ENCODE measurements at places on chromosomes 5 and 9. TPM values are rescaled to one million over a fixed set of nuclear protein-coding genes. Genes with fewer than 3 reads are reported as not detected.
A peak's percentile ranks its signal among the peaks of the same experiment; 100 is the strongest.

DNA sequence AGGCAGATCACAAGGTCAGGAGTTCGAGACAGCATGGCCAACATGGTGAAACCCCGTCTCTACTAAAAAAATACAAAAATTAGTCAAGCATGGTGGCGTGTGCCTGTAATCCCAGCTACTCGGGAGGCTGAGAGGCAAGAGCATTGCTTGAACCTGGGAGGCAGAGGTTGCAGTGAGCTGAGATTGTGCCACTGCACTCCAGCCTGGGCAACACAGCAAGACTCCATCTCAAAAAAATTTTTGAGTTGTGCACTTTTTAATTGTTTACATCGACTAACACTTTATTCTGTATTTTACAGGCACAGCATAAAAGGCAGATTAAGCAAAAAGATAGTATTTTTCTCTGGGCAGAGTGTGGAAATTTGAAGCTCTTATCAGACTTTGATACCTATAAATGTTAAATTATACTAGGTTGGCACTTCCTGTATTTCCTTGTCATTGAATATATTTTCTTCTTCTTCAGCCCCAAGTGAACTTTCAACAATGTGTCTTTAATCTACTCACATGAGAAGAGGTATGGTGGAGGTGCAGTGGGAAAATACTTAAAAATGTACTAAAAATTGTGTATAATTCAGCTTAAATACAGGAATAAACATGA is 180.6 kb upstream of the ELL2 start:
- DNase-seq, result no peak

- DNase-seq, result no peak
Observed at GRCh38 chr5:19918780-19919179, 69.2 kb downstream of the CDH18 start.

Gene STPG3
- total RNA-seq, result not detected

- no peak for DNase-seq
Observed at GRCh38 chr5:53974021-53974420, 336.4 kb downstream of the ARL15 start.

Gene SHC3
- total RNA-seq, result 0.02 TPM

DNA sequence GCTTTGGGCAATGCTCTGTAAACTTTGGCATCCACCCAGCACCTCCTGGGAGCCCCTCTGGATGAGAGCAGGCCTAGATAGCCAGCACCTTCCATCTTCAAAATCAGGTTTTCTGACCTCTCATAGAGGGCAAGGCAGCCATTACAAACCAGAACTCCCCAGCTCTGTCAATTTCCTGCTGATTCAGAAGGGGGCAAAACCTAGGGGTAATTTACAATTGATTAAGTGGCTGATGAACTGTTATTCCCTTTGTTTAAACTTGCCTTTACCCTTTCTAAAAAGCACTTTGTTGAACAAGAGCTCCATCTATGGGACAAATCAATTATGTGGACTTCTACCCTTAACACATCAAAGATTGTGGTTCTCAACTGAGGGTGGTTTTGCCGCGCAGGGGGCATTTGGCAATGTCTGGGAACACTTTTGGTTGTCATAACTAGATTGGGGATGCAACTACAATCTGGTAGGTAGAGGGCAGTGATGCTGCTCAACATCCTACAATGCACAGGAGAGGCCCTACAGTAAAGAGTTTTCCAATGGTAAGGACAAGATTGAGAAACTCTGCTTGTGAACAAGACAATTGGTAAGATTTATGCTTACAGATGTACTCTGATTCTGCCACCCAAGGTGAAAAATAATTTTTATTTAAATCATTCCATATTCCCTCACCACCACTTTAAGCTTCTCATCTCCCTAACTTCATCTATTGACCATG is 184.1 kb downstream of the MARCHF11 start:
- DNase-seq, result peak; percentile 16

- peak; percentile 69 for DNase-seq
Observed at GRCh38 chr9:136902259-136902821, 16.0 kb downstream of the TRAF2 start.

Gene CDO1
- total RNA-seq, result 0.74 TPM

Gene CRB2
- not detected for total RNA-seq

Measured in H4 (cell line).